Foreskin keratinocyte (primary cell): ENCODE measurements at places on chromosomes 5 and 9. TPM values are rescaled to one million over a fixed set of nuclear protein-coding genes. Genes with fewer than 3 reads are reported as not detected.

DNA sequence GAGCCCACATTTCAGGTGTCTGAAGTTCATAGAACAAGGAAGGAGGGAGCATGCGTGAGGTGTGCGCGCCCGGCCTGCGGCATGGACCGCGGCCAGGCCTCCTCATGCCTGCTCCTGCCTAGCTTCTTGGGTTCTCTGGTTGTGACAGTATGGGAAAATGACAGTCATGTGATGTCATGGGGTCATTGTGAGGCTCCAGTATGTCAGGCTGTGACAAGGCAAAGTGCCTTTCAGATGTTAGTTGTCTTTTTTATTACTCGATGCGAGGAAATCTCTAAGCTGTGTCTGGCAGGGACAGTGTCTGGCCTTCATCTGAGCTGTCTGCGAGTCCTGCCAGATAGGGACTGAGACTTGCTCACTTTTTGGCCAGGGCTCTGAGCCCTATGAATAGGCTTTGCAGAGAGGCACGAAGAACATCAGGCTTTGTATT is 13.3 kb downstream of the UCK1 start:
- no peak for DNase-seq

DNA sequence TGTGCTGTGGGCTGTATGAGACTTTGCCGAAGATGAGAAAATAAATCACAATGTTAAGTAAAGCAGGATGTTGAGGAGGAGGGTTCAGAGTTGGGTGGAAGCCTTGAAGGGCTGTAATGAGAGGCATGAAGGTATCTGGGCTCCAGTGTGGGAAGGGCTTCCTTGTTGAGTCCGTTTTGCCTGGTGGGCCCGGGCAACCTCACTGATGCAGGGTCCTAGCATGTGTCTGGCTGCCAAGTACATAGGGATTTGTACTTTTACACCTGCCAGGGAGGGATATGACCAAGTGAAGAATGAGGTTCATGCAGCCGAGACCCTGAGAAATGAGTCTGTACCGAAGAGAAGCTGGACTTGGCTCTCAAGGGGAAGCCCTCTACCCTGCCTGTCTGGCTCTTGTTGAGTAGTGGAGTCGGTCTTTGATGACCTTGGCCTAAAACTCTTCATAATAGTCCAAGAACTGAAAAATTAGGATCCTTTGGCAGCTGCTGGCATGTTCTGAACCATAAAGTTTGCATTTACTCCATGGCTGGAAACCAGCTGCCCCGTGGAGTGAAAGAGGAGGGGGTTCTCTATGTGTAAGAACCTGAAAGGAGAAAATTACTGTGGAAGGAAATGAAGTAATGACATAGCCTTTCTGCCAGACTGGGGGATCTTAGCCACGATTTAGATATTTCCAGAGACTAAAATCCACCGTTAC is 59.0 kb upstream of the DPYSL3 start:
- DNase-seq, result no peak

The MARCHF6 gene
- 67.7 and 68.4 TPM in 2 replicates for total RNA-seq

DNA sequence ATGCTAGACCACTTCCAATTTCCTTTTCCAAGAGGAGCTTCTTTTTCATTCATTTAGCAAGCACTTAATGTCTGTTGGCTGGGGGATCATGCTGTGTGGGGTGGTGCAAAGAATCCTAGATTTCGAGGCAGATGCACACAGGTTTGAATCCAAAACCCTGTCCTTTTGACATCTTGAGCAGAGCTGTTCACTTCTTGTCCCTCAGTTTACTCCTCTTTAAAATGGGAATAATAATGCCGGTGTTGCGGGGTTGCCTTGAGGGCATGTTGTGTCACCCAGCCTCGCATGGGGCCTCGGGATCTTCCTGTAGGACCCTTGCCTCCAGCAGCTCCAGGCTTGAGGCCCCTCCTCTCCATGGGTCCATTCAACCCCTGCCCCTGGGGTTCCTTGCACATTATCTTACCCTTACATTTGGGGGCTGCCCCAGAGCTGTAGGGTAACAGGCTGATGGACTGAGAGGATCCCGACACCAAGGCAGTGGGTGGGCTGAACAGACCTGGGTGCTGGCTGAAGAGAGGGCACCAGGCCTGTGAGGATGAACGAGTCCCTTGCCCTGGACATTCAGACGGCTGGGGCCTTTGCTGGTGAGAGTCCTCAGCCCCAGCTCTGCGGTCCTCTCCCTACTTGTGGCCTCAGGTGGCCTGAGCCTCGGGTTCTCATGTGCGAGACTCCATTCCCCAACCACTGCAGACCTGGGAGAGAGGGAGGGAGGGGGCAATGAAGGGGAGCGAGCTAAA is 145.8 kb downstream of the BARX1 start:
- DNase-seq, result no peak

GRCh38 chr5:172646716-172647285 is 5.7 kb downstream of the NEURL1B start:
- peak; percentile 41 for DNase-seq

- DNase-seq, result no peak
Measured at GRCh38 chr9:136796238-136796774, at the start of gene CCDC183. Gene CCDC183, plus strand, starts transcription at chr9:136796338. Its CDS starts 60 bp downstream, at chr9:136796398.

DNA sequence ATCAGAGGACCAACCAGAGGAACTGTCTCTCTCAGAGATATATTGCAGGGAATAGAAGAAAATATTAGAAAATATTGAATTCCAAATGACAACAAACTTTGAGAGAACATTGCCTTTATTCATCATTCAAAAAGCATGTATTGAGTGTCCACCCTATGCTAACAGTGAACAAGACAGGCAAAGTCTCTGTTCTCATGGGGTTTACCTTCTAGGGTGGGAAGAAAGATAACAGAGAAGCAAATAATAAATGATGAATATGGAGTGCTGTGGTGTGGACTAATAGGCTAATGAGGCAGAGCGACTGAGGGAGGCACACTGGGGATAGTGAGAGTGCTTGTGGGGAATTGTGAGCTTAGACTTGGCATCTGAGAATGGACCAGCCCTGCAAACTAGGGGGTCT is 43.4 kb upstream of the SHB start:
- no peak for DNase-seq

The SYK gene
- total RNA-seq, result 6.1 and 6.6 TPM in 2 replicates

The FOXE1 gene
- 0.17 and 0.32 TPM in 2 replicates for total RNA-seq

DNA sequence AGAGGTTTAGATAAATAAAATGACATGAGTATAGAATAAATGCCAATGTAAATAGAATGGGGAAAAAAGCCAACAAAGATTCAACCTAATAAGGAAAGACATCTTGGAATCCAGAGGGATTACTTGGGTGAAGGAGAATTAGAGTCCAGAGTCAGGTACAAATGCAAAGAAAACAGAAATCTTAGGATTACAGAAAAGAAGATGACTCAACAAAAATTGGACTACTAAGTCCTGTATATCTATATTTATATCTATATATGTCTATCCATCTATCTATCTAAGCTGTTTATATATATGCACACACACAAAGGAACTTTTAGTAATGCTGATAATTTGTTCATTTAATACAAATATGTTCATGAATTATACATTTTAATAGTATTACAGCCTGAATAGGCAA is 27.6 kb downstream of the FAM174A start:
- DNase-seq, result no peak

- DNase-seq, result no peak
Measured at GRCh38 chr5:140338908-140339307, 7.5 kb downstream of the HBEGF start.

The GLDC gene
- total RNA-seq, result 0.99 and 1.3 TPM in 2 replicates

DNA sequence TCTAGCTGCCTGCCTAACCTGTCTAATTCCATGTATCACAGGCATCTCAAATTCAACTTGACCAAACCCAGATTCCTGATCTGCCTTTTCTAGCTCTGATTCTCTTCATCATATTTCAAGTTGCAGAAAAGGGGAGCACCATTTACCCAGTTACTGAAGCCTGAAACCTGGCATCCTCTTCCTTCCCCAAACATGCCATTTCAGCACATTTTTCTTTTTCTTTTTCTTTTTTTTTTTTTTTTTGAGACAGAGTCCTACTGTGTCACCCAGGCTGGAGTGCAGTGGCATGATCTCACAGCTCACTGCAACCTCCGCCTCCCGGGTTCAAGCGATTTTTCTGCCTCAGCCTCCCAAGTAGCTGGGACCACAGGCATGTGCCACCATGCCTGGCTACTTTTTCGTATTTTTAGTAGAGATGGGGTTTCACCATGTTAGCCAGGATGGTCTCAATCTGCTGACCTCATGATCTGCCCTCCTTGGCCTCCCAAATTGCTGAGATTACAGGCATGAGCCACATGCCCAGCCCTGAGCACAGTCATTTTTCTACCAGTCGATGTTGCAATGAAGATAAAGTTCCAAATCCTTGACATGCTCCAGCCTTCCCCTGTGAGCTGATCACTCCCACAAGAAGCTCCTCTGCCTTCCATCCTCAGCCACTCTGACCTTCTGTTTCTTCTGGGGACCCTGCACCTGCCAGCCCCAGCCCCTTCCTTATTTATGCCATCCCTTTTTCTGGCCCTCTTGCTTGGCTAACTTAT is 32.2 kb downstream of the ACER2 start:
- no peak for DNase-seq

DNA sequence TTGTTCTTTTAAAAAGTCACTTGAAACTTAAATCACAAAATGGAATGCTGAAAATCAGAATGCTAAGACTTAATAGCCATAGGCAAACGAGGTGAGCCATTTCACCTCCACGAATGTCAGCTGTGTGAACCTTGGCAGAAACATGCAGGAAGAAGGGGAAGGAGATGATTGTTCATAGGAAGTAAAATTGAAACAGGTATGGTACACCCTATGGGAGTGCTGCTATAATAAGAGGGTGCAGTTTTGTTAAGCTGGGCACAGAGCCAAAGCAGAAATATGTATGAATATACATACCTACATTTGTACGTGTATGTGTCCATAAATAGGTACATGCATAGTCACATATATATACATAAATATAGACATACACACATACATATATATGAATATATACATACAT is 51.0 kb upstream of the SPINK5 start:
- peak; percentile 46 for DNase-seq

DNA sequence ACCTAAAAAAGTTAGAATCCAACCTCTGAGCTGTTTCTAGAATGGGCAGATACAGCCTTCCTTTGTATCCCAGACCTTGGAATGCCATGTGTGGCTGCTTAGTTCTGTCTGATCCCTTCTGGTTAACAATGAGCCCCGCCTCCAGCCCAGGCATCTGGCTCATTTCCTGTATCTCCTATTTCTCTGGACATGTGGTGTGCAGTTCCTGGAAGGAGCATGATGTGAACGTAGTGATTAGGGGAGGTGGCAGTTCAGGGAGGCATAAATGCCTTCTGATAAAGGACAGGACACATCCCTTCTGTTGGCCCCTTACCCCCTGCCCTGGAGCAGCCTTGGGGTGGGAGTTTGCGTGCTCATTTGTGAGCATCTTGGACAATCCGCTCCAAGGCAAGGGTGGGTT is 243.0 kb downstream of the ZSWIM6 start:
- peak; percentile 55 for DNase-seq

DNA sequence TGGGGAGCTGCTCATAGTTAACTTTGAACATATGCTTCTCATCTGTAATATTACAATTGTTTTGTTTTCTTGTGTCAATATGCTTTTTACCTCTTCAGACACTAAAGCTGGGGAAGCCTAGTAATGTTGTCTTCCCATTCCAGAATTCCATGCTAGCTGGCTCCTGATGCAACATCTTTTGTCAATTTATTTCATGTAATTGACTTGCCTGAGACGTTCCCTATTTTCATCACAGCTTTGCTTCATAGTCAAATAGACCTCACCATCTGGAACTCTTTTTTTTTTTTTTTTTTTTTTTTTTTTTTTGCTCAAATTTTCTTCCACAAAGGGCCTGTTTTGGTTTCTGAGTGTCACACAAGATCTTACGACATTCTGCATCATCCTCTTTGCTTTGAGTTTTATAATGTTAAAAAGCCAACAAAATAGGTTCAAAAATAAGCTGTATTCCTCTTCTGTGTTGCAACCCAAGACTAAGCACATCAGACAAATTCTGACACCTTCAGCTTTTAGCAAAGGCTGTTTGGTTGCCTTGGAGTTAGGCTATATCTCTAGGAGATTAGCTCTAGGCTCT is 235.2 kb downstream of the NR3C1 start:
- DNase-seq, result no peak

The MYO10 gene
- 57.7 and 62.5 TPM in 2 replicates for total RNA-seq

DNA sequence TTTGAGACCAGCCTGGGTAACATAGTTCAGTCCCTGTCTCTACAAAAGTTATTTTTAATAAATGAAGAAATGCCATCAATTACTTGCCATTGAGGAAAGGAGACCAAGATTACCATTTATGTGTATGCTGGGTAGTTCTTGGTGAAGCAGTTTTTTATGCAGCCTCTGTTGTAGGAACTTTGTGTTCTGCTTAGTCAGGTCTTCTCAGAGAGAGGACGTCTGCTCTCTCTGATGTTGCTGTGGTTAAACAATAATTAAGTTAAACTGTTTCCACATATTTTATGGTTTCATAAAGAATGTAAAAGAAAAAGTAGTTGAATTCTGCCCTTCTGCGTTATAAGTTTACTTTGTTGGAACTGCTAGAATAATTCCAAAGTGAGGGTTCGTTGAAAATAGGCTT is 210.5 kb downstream of the KDM4C start:
- no peak for DNase-seq

DNA sequence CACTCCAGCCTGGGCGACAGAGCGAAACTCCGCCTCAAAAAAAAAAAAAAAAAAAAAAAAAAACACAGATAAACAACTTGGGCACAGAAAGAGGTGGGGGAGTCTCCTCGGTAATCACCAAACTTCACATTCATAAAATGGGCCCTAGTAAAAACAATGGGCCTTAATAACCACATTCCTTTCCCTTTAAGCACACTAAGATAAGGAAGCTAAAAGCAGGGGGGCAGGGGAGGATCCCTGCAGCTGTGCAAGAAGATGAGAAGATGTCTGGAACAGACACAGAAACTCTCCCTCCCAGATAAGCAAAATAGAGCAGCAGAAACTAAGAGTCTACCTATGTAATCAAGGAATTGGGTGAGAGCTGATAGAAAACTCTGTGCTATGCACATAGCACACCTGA is 111.2 kb upstream of the FAM174A start:
- DNase-seq, result no peak

GRCh38 chr9:135032868-135033460 is 54.5 kb upstream of the OLFM1 start:
- no peak for DNase-seq

GRCh38 chr5:91126448-91126847 is 256.7 kb downstream of the ARRDC3 start:
- DNase-seq, result no peak

The LHX6 gene
- total RNA-seq, result 0.11 and 0.44 TPM in 2 replicates

DNA sequence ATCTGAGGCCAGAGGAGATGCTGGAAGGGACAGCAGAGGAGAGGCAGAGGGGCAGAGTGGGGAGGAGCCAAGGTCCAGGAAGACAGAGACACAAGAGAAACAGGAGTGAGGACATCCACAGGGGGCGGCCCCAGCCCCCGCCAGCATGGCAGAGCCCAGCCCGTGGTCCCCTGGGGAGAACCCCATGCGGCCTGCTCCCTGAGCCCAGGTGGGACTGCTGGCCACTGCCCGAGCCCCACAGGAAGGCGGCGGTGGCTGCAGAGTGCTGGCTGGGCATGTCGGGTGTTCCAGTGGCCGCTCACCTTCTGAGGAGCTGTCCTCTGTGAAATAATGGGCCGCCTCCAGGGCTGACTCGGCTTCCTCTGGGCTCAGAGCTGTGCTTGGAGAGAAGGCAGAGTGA is 8.9 kb upstream of the MRNIP start:
- DNase-seq, result no peak

The PCDHA9 gene
- not detected in 2 replicates for total RNA-seq

GRCh38 chr9:34554211-34555001 is 31.6 kb upstream of the ENHO start:
- DNase-seq, result no peak

- no peak for DNase-seq
Measured at GRCh38 chr9:117574099-117574498, 130.1 kb upstream of the TLR4 start.

The SCGB3A2 gene
- not detected in 2 replicates for total RNA-seq

The CARD6 gene
- 5.7 and 6.4 TPM in 2 replicates for total RNA-seq
